ENCODE measurements at places on chromosomes 13 and 19.
A peak's percentile ranks its signal among the peaks of the same experiment; 100 is the strongest.

DNA sequence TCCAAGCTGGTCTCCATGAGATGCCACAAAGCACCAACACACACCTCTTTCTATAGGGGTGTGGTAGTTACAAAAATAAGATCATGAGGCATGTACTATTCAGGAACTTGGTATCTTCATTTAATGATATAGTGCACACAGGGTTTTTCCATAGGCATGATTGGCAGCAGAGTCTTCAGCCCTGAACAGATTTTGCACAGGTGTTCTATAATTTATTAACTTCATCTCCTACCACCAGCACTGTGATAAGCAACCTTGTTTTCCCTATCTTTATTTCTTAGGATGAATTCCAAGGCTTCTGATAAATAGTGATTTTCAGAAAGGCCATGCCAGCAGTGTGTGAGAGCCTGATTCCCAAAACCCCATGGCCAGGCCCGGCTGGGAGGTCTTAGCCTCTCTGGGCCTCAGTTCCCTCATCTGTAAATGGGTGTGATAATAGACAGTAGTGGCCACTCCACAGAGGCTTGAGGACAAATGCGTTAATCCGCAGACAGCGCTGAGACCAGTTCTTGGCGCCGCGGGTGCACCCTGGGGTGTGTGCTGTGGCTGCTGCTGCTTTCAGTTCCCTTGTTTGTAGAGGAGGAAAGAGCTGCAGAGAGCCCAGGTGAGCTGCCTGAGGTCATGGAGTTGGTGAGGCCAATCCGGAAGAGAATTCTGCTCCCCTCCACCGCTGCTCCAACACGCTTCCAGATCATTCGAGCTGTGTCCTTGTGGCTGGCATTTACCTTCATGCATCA lies 33.1 kb downstream of the DHRS12 start:
- DNase-seq: no peak

- DNase-seq: no peak
Measured at GRCh38 chr19:8469613-8470368, 25.0 kb downstream of the HNRNPM start.

- DNase-seq: no peak
Measured at GRCh38 chr13:98972627-98973026, 5.2 kb downstream of the DOCK9 start.

GRCh38 chr13:22625691-22626090 lies 555.1 kb upstream of the SGCG start:
- DNase-seq: no peak

- DNase-seq: no peak
Measured at GRCh38 chr19:1469255-1470054, 9.6 kb downstream of the C19orf25 start.

GRCh38 chr13:27005976-27006518 lies 165.6 kb downstream of the USP12 start:
- DNase-seq: no peak

DNA sequence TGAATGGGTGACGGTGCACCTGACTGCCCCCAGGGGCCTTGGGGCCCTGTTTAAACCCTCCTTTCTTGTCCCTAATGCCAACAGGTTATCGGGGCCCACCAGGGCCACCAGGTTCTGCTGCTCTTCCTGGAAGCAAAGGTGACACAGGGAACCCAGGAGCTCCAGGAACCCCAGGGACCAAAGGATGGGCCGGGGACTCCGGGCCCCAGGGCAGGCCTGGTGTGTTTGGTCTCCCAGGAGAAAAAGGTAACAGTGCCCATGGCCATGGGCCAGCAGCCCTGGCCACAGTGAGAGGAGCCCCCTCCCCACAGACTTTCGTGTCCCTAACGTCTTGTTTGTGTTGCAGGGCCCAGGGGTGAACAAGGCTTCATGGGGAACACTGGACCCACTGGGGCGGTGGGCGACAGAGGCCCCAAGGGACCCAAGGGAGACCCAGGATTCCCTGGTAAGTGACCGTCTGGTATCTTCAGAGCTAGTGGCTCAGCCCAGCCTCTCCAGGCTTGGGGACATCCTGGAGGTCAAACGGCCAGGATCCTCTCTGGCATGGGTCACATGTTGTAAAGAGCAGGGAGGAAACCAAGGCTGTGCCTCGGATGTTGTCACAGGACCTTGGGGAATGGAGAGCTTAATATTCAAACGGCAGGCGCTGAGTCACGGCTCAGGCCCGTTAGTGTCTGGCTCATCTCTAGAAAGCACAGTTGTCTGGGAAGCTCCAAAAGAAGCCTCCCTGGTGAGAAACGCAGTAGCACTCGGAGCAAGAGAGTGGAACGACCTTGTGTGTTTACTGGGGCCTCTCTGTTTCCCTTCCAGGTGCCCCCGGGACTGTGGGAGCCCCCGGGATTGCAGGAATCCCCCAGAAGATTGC lies 58.3 kb downstream of the RAB20 start:
- no peak for DNase-seq

GRCh38 chr19:23470873-23471545 lies 75.7 kb upstream of the ZNF91 start:
- DNase-seq: no peak

DNA sequence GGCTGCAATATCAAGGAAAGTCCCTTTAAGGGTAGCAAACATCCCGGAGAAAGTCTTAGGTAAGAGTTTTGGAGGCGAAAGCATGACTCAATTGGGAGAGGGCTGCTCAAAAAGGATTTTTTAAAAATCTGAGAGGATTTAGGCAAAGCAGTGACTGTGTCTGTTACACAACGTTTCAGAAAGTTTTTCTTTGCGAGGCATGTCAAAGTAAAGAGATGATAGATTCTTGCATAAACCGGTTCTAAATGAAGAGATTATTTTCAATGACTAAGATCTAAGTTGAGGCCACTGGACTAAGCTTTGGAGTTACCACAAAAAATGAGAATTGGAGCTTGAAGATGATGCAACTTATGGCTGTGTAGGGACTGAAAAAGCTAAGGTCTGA lies 43.7 kb upstream of the ENOX1 start:
- DNase-seq: no peak

DNA sequence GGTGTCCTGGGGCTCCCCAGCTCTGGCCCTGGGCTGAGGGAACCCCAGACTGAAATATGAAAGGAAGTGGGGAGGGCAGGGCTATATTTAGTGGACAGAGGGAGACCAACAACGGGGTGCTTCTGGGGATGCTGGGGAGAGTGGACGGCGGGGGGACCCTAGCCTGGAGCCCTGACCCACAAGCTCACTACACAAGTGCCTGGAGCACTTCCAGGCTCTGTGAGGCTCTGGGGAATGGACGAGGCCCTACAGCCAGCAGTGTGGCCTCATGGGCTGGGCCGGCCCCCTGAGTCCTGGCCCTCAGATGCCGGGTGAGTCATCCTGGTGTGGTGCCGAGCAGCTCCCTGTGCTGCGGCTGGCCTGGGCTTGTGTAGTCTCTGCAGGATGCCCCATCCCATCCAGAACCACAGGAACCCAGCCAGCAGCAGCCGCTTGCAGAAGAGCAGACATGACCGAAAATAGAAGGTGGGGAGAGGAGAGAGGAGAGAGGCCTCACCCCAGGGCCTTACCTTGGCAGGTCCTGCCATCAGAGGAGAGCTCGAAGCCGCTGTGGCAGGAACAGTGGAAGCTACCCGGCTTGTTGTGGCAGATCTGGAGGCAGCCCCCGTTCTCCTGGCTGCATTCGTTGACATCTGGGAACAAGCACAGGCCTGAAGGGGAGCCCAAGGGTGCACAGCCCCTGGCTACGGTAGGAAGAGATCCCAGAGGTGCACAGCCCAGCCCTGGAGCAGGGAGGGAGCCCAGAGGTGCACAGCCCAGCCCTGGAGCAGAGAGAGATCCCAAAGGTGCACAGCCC lies 26.1 kb downstream of the GAS6 start:
- DNase-seq: no peak

- DNase-seq: peak; percentile 23
Measured at GRCh38 chr19:13906521-13906904, 512 bp downstream of the CC2D1A start.

- no peak for DNase-seq
Measured at GRCh38 chr13:36158611-36159010, 27.4 kb upstream of the DCLK1 start.

GRCh38 chr13:111937777-111938311 lies 129.1 kb upstream of the SOX1 start:
- no peak for DNase-seq

DNA sequence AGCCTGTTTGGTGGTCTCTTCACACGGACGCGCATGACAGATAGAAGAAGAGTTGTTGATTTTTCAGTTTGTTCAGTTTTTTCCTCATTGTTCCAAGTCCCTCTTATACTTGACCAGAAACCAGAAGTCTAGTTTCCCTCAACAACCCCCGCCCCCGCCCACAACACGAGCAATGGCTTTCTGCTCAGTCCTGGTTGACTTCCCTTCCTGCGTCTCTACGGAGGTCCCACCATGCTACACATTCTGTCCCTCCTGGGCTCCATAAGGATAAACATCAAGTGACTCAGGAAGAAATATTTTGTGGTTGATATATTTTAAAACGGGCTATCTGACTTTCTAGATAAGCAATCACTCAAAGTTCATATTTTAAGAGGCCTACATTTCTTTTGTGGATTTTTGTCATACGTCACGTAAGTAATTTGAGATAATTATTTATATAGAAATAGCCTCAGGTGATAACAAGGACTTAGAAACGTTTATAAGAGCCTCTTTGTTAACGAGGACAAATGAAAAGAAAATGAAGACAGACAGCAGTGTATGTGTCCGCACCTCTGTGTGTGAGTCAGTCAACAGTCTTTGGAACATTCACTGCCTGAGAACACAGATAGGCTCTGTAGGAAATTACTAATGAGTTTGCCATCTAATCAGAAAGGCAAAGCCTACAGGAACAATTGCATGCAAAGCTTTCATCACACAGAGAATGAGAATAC lies 214.4 kb downstream of the RAP2A start:
- no peak for DNase-seq

GRCh38 chr19:13098277-13099072 lies 4.2 kb downstream of the LYL1 start:
- DNase-seq: no peak

DNA sequence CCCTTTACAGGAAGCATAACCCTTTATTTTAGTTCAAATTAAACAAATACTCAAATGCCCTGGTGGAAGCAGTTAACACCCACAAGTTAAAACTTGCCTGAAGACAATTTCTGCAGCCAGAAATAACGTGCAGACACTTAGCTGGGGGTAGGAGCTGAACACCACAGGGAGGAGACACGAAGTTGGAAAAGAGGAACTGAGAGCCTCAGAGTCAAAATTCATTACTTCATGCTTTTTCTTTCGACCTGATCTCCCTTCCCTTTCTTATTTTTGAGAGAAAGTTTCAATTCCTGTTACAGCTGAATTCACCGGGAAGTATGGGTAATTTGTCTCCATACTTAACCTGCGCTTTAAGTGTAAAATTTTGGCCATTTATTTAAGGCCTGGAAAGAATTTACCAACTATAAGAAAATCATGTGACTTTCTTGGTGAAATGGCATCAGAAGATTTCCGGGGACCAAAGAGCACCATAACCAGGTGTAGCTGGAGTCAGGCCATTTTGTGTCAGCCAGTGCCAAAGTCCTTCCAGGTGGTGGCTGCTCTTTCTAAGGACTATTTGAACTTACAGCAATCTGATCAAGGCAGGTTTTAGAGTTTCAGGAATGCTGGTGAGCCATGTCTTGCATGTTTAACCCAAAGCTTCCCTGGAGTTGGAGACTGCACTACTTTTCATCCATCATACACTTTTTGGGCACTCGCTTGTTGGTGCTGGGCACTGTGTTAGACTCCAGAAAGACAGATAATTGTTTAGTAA lies 46.5 kb upstream of the RCBTB2 start:
- DNase-seq: peak; percentile 59

DNA sequence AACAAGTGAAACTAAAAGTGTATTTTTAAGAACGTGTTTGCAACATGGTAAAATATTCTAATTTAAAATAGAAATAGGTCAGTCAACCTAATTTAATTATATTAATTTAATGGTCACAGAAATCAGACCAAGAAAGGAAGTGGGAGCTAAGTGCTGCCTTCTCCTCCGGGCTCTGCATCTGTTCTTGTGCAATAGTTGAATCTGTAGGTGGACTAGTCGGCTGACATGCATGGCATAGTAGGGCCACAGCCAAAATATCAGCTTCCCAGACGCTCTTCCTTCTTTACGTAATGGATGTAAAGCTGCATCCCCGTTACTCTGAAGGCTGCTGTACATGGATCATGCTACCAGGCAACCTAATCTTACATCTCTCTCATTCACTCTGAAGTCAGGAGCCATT lies 47.3 kb downstream of the COL4A1 start:
- DNase-seq: no peak

DNA sequence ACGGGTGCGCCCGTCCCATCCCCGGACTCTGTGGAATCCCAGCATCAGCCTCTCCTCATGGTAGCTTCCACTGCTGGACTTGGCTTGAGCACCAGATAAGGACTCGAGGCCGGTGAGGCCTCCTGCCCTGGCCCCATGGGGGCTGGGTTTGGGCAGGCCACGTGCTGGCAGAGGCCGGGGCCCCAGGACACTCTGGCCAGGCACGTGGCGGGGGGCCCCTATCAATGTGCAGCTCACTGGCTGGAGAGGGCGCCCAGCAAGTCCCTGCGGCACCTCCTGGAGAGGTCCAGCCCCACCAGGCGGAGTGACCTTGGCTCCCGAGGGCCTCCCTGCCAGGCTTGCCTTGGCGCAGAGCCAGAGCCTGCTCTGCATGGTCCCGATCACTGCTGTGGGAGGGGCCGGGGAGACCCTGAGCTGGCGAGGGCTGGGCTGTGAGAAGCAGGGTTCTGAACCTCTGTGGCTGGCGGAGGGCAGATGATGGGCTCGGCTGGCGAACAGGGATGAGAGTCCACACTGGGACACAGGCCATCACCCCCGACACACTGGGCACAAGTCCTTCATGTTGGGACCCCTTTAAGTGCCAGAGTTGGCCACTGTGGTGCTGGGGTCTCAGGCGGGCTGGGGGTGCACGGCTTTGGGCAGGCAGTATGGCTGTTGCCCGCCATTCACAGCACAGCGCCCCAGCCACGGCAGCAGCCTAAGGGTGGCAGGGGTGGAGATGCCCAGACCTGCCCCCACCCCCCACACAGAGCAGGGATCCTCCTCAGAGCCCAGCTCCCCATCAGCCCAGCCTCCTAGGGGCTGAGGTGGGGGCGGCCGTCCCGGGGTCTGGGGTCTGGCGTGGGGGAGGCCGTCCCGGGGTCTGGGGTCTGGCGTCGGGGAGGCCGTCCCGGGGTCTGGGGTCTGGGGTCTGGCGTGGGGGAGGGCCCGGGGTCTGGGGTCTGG lies 19.1 kb downstream of the CEBPG start:
- DNase-seq: no peak

All from germinal center (tissue), 1 donor.